ENCODE measurements at places on chromosomes 16 and 17. TPM values are rescaled to one million over a fixed set of nuclear protein-coding genes. Genes with fewer than 3 reads are reported as not detected.
A peak's percentile ranks its signal among the peaks of the same experiment; 100 is the strongest.

DNA sequence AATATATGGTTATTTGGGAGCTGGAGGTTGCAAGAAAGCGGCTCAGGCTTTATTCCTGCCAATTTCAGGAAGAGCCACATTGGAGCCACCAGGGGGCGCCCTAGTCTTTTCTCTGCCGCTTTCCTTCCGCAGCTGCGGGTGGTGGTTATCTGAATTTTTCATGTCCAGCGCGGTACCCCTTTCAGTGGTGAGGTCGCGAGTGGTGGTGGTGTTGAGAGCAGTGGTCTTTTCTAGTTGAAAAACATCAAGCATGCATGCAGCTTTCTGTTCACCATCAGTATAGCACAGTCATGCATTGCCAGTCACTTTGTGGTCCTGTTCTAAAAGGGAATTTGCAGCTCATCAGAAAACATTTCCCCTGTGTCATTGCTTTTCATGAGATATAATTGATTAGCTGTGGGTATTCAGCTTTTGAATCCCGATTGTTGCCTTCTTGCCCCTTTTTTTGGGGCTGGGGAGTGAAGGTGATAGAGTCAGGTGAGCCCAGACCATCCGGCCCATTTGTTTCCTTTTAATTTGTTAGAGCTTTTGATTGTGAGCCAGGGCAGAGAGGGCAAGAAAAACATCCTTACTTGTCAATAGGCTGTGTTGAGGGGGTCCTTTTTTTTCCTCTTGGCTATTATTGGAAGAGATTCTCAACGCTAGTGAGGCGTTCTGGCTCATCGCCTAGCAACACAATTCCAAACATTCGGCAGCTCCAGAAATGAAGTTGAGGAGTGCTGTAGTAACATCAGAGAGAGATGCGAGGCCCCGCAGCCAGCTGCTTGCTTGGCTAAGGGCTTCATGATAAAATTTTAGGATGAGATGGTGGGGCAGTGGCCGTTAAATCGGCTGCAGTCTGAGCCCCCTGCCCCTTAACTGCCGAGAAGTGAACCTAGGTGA is 119.0 kb downstream of the SNX29 start:
- DNase-seq, result peak; percentile 74

DNA sequence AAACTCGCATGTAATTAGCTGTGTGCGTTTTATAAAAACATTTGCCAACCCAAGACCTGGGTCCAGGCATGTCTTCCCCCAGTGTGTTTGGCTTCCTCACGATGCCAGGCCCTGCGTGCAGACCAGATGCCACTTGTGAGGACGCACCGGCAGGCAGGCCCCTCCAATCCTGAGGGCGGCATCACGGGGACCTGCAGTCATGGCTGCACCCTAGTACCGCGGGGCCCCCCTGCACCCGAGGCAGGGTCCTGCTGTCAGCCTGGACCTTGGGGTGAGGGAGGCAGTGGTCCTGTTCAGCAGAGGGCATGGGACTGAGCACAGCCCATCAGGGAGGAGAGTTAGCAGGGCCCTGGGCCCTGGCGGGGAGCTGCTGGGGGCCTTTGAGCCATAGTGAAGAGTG is 55.3 kb upstream of the ZNF750 start:
- DNase-seq, result no peak

- DNase-seq, result peak; percentile 44
Observed at GRCh38 chr16:52603015-52603414, 56.1 kb upstream of the TOX3 start.

DNA sequence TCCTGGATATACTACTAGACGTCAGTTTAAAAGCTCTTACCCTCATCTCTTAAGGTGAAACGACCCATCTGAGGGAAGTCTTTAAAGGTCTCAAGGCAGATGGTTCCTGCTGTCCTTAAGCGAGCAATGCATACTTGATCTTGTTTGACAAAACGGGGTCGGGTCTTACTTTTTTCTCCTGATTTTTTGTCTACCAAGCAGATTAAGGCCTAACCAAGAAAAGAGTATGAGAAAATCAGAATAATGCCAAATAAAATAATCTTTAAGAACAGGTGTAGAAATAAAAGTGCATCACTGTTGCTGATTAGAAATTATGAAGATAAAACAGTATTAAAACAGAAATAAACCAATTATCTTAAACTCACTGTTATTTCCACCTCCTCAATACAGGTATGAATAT is 24.4 kb upstream of the RSL1D1 start:
- DNase-seq, result no peak

- DNase-seq, result peak; percentile 52
Observed at GRCh38 chr16:51359141-51359955, 208.3 kb upstream of the SALL1 start.

Gene DPEP3
- not detected for total RNA-seq

Gene RNF135
- 1.2 TPM for total RNA-seq

Gene KRTAP17-1
- total RNA-seq, result not detected
